RCC 7860 (cell line): ENCODE measurements at places on chromosomes 3 and 15.

DNA sequence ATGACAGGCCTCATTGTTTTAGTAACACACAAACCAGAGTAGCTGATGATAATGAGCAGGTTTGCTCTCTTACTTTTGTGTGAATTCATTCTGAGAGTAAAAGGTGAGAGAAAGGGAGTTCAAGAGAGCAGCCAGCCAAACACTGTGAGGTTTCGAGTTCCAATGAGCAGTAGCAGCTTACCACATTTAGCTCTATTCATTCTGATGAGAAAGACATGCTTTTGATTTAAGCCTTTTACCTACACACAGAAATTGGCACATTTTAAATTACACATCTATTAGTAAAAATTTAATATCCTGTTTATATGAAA lies 28.0 kb downstream of the GLDN start:
- DNase-seq = no peak

GRCh38 chr3:115588201-115589115 lies 34.9 kb upstream of the GAP43 start:
- no peak for DNase-seq

- DNase-seq = no peak
These were observed 798.7 kb downstream of the DIPK2A start for GRCh38 chr3:144770281-144770680.

GRCh38 chr15:78000091-78000926 lies 77.2 kb downstream of the TBC1D2B start:
- DNase-seq = no peak

DNA sequence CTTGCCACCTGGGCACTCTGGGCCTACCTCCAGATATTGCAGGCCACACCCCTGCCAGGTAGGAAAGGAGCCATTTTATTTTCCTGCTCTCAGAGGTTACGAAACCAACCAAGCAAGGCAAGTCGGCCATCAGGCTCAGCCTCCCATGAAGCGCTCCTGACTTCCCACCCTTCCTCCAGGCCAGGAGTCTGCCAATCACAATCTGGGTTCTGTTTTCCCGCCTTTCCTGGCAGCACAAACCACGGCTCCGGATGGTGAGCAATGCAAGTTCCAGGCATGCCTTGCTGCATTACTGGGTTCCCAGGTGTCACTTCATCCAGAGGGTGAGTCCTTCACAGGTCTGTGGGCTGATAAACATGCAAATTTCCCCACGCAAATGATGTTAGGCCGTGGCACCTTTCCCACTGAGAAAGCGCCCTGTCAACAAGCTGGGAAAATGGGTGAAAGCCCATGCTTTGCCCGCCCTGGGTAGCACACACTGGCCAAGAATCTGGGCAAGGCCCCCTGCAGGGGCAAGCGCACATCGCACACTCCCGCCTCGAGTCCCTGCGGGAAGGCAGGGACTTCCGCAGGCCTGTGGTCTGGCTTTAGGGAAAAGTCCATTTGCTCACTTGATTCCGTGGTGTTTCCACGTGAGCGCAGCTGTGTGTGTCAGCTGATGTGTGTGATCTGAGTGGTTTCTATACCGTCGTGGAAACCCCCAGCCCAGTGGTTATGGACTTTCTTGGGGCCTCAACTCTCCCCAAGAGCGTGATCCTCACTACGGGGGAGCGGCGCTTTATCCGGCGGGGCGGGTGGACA lies 61.6 kb upstream of the RYK start:
- peak; percentile 96 for DNase-seq

- DNase-seq = no peak
These were observed 69.4 kb downstream of the MME start for GRCh38 chr3:155149494-155149893.

GRCh38 chr15:99250494-99250856 lies 806 bp upstream of the LRRC28 start:
- no peak for DNase-seq

DNA sequence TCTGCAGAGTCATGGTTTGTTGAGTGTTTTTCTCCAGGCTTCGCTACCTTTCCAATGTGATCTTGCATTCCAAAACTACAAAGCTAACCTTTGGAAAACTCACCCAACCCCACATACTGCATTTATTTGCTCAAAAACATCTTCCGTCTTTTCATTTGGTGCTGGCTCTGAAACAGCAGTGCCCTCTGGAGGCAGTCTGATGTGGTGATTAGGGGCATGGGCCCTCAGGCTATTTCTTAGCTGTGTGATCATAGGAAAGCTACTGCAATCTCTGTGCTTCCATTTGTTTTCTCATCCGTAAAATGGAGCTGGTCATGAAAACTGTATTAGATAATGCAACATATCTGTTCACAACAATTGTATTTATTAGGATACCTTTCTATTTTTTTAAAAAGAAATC lies 47.0 kb downstream of the MTHFS start:
- no peak for DNase-seq

GRCh38 chr3:189186101-189186500 lies 14.3 kb downstream of the TPRG1 start:
- no peak for DNase-seq

- peak; percentile 86 for DNase-seq
These were observed 191.9 kb upstream of the IL12A start for GRCh38 chr3:159796744-159797143.

DNA sequence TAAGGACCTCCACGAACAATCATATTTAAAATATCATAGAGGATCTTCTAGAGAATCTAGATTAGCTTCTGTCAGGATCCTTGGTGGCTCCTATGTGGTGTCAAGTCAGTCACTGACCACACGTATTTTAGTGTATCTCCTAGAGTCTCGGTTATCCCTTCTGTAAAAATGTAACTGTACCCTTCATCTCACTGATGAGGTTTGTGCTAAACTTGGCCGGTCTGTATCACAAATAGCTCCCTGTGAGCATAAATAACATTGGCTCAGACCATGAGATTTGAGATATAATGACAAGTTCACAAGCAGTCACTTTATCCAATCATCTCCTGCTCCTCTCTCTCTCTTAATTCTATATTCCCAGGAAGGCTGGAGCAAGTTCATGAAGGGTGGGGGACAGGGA lies 93.6 kb upstream of the ARL6 start:
- DNase-seq = no peak

- DNase-seq = no peak
These were observed 239.1 kb downstream of the ISL2 start for GRCh38 chr15:76575679-76576078.

GRCh38 chr3:32335365-32336112 lies 56.1 kb upstream of the CMTM7 start:
- DNase-seq = no peak

- no peak for DNase-seq
These were observed 11.1 kb upstream of the ZNF620 start for GRCh38 chr3:40494698-40495097.

GRCh38 chr3:96813134-96813819 lies 1.1 kb upstream of the EPHA6 start:
- DNase-seq = peak; percentile 75

GRCh38 chr15:97972366-97972765 lies 11.9 kb downstream of the ARRDC4 start:
- DNase-seq = no peak

DNA sequence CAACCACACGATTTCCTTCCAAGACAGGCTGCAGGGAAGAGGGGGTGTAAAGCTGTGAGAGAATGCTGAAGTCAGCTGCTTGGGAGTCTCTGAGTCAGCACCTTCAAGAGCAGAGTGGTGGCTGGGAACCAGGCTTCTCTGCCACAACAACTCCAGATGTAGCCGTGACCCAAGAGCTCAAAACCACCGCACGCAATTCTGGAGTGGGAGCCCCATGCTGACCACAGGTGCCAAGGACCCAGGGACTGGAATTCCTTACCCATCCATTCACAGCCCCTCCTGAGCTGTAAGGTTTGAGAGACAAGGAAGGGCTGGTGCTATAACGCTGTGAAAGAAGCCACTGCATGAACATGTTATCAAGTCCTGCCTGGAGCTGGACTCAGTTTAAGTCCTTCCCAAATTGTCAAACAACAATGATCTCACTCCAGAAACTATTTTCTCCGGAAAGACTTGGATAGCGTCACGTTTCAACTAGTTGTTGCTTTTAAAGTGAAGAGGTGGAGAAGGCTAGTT lies 61.4 kb downstream of the UMPS start:
- DNase-seq = peak; percentile 88

DNA sequence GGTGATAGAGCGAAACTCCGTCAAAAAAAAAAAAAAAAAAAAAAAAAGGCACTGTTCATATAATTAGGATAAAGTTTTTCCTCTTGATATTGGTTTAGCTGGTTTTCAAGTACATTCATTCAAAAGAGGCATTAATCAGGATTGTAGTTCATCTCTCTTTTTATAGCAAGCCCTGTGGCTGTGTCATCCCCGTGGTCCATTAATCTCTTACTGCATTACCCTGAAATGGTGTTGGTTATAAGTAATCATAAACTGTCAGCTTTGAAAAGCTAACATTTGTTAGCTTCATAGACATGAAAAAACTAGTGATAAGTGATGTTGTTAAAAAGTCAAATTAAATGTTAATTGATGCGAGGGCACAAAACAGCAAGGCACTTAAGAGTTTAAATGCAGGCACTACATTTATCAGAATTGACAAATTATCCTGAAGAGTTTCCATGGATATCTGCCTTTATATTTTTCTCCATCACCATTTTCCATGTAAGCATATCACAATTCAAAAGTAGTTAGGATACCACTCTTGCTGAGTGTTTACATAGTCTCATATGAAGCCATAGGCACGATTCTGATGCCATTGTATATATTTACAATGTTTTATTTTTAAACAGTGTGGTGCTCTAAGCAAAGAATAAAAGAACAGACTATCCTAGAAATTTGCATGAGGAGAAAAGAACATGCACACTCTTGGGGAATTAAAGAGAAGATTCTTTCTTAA lies 193.1 kb downstream of the OTOL1 start:
- no peak for DNase-seq

GRCh38 chr3:10763817-10764258 lies 52.2 kb upstream of the SLC6A11 start:
- DNase-seq = no peak

- DNase-seq = peak; percentile 91
These were observed 93.0 kb upstream of the HES1 start for GRCh38 chr3:194042927-194043326.

DNA sequence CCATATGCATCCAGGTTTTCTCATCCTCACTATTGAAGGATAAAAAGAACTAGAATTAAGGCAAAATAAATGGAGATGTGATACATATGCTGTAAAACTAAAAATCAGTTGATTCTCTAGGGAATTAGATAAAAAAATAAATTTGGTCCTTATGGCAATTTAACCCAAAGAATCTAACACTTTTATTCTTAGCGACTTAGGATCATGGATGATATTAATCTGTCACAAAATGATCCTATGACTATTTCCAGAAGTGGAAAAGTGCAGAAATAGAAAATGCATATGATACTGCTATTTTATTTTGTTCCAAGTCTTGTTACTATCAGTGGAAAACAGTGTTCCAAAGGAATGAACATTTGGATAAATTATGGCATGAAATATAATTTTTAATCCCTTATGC lies 746.3 kb downstream of the ROBO2 start:
- no peak for DNase-seq

DNA sequence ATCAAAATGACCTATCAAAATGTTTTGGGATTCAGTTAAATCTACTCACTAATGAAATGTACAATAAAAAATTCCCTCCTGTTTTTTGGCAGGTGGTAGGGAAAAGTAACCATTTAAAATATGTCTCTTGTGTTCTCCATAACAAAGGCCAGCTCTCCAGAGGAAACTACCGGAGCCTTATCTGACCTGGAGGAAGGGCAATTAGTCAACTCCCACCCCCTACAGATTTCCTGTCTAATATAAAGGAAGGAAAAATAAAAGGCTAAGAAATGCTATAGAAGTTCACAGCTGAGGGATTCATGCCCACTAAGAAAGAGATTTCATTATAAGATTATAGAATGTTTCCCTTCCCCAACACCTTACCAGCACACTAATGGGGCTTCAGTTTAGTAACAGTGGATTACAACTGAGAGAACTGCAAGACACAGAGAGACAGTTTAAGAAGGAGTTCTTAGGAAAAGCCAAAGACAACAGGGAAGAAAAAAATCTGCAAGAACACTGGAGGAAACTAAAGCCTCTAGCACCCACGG lies 376.5 kb upstream of the KCNMB2 start:
- DNase-seq = no peak

DNA sequence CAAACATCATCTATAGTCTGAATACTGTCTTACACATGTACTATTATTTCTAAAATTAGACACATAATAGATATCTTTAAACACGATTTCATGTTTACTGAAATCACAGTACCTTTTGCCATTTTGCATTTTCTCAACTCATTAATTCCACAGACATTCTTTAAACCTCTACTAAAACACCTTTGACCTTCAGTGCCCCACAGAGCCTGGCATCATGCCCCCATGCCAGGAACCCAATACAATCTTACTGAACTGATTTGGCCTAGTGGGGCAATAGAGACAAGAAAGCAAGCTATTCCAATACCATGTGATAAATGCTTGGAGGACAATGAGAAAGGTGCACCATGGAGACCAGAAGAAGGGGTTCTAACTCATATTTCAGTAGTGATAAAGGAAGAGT lies 19.3 kb upstream of the GUCA1C start:
- DNase-seq = no peak

GRCh38 chr3:177300039-177300833 lies 103.0 kb upstream of the TBL1XR1 start:
- peak; percentile 100 for DNase-seq

DNA sequence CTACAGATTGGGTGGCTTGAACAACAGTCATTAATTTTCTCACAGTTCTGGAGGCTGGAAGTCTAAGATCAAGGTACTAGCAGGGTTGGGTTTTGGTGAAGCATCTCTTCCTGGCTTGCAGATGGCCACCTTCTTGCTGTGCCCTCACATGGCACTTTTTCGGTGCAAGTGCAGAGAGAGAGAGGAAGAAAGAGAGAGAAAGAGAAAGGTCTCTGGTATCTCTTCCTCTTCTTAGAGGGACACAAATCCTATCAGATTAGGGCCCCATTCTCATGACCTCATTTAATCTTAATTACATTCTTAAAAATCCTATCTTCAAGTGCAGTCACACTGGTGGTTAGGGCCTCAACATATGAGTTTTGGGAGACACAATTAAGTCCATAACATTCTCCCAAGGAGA lies 167.1 kb downstream of the NFKBIZ start:
- no peak for DNase-seq

DNA sequence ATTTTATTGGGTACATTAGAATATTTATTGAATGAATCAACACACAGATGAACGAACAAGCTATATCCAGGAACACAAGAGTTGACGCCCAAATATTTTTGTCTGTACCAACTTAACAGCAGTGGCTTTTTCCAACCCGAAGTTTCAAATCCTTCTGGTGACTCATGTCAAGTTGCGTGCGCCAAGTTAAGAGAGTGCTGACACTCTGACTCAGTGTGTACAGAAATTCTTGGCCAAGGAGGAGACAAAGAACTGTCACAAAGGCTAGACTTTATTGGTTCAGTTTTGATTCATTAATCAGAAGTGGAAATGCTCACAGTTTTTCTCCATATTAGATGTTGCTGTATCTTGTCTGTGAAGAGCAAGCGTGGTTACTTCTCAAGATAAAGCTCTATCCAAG lies 59.6 kb upstream of the TSC22D2 start:
- DNase-seq = peak; percentile 90

GRCh38 chr15:56215769-56216168 lies 27.9 kb downstream of the RFX7 start:
- DNase-seq = peak; percentile 44

DNA sequence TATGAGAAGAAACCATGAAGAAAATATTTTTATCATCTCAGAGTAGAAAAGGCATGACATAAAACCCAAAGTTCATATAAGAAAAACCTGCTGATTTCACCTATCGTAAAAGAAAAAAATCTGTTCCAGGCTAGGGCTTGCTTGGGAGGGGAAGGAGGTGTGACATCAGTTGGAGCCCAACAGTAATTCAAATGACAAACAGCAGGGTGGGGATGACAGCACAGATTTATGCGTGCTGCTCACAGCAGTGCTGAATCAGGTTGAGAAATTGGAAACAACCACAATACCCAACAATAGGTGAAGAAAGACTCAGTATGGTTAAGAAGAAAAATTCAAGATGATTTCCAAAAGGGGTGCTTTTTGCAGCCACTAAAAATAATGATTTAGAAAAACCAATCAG lies 172.4 kb downstream of the PDE8A start:
- no peak for DNase-seq
